Natural killer cell treated with Interleukin-12 subunit alpha and Interleukin-12 subunit beta and Interleukin-15 and Interleukin-18, amount 100 ng/mL, for 72 hours (primary cell): ENCODE measurements at places on chromosomes 5 and 9. TPM values are rescaled to one million over a fixed set of nuclear protein-coding genes. Genes with fewer than 3 reads are reported as not detected.

Gene FOXI1
- total RNA-seq: 0.25 TPM

Gene PHYKPL
- total RNA-seq: 133 TPM

Gene ZNF618
- total RNA-seq: 1.4 TPM

Gene TLR4
- 0.24 TPM for total RNA-seq

Gene KLHL3
- total RNA-seq: 3.0 TPM

Gene ELOVL7
- 0.42 TPM for total RNA-seq

Gene MEIKIN
- total RNA-seq: not detected

Gene IL4
- not detected for total RNA-seq

Gene LAMC3
- not detected for total RNA-seq

Gene PTTG1
- 241 TPM for total RNA-seq

Gene CARTPT
- total RNA-seq: not detected

Gene LCN6
- total RNA-seq: not detected

Gene PCDHB11
- not detected for total RNA-seq

Gene PCDHGC5
- not detected for total RNA-seq

Gene CCDC180
- 4.9 TPM for total RNA-seq

Gene ZNF474
- total RNA-seq: not detected

Gene IFNB1
- not detected for total RNA-seq

Gene CORO2A
- 1.8 TPM for total RNA-seq

Gene JAKMIP2
- total RNA-seq: 5.5 TPM

Gene PCDHGB3
- total RNA-seq: 0.81 TPM

Gene TRIM23
- total RNA-seq: 10.3 TPM

Gene PRSS3
- total RNA-seq: 1.3 TPM

Gene ABCA1
- total RNA-seq: 4.9 TPM

Gene GZMA
- total RNA-seq: 522 TPM

Gene IFNA2
- total RNA-seq: not detected

Gene TCOF1
- 70.0 TPM for total RNA-seq

Gene PCDHB2
- not detected for total RNA-seq

Gene SPTLC1
- total RNA-seq: 69.1 TPM

Gene IL7R
- total RNA-seq: 2.3 TPM

Gene PTPRD
- 3.7 TPM for total RNA-seq

Gene C5orf52
- total RNA-seq: not detected

Gene SERF1A
- total RNA-seq: 10.8 TPM

Gene PDCD1LG2
- total RNA-seq: 0.55 TPM

Gene C9orf50
- total RNA-seq: not detected

Gene ANXA6
- 398 TPM for total RNA-seq

Gene COL15A1
- 0.14 TPM for total RNA-seq

Gene ZFR
- 70.5 TPM for total RNA-seq

Gene LRRTM2
- 0.73 TPM for total RNA-seq

Gene S1PR3
- total RNA-seq: not detected

Gene GBGT1
- 7.2 TPM for total RNA-seq

Gene CTXN3
- not detected for total RNA-seq

Gene CDX1
- not detected for total RNA-seq

Gene SOX30
- not detected for total RNA-seq

Gene TNIP1
- total RNA-seq: 260 TPM

Gene FOXD4
- total RNA-seq: 0.22 TPM

Gene DIPK1B
- total RNA-seq: not detected

Gene PTPN3
- total RNA-seq: 0.81 TPM

Gene ZNF782
- total RNA-seq: 8.6 TPM

Gene CDKN2B-AS1
- total RNA-seq: 2.4 TPM

Gene FOXD4L4
- total RNA-seq: not detected

Gene HCN1
- total RNA-seq: not detected

Gene MARVELD2
- total RNA-seq: 0.14 TPM

Gene HIGD2A
- total RNA-seq: 88.9 TPM

Gene SNCAIP
- total RNA-seq: not detected

Gene TIMD4
- total RNA-seq: 8.6 TPM

Gene CER1
- not detected for total RNA-seq

Gene BARHL1
- total RNA-seq: not detected

Gene GTF3C5
- 81.4 TPM for total RNA-seq
